ENCODE measurements at places on chromosomes 5 and 9.
A peak's percentile ranks its signal among the peaks of the same experiment; 100 is the strongest.

DNA sequence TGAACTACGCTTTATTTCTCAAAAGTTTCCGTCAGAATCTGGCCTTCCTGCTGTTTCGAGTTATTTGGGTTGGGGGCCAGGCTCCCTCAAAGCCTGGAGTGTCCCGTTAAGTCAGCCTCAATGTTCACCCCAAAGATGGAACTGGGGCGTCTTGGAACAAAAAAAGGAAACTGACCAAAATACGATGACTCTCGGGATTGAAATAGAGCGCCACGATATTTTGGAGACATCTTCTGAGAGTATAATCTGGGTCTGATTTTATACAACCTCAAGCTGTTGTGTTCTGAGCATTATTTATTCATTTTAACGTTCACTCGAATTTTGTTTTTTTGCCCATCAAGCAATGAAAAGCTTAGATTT, 28.1 kb downstream of the TLX3 start:
- no peak for DNase-seq

- DNase-seq, result no peak
Measured at GRCh38 chr5:129406440-129406839, 53.7 kb upstream of the ADAMTS19 start.

DNA sequence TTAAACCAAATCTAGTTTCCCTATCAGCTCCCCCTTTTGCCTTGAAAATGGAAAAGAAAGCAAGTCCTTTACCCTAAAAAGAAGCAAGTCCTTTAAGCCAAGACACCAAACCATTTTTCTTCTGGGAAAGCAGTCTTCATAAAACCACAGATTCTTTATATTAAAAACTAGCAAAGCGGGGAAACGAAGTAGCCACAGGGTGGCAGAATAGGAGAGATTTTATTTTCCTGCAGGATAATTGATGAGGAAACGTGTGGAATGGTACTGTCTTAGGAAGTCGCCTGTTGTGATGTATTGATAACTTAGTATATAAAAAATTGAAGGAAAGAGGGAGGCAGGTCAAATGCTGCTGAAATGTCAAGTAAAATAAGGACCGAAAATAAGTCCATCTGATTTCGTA, 41.1 kb downstream of the ZNF883 start:
- DNase-seq, result no peak

GRCh38 chr5:94245608-94246007, 372.8 kb downstream of the KIAA0825 start:
- no peak for DNase-seq

DNA sequence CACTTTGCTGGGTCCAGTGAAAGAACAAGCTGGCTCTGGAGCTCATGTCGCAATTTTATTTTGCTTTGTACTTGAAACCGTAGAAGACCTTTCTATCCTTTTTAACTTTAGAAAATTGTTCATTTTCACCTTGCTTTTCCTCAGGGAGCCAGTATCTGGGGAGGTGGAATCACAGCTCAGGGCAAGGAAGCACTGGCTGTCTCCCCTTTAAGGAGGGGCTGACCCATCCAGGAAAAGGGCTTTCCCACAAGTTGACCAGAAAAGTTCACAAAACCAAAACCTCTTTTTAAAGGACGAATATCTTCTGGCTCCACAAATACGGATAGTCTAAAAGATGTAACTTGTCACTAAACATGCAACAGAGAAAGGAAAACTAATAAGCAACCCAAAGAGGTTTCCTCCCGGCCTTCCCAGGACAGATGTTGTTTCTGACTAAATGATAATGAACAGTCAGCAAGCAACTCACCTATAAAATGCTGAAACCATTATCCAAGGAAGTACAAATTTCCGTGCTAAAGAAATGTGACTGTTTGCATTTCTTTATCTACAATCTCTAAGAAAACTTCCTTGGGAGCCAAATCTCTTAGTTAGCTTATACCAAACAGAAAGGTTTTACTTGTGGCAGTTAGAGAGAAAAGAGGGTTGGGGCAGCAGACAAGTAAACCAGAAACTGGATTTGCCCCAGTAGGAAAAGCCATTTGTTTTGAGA, 278.2 kb downstream of the PLK2 start:
- DNase-seq, result no peak

- no peak for DNase-seq
Measured at GRCh38 chr5:124071039-124071438, 559.1 kb downstream of the CSNK1G3 start.

- DNase-seq, result peak; percentile 94
Measured at GRCh38 chr9:5553211-5553610, 42.9 kb downstream of the PDCD1LG2 start.

- DNase-seq, result no peak
Measured at GRCh38 chr9:120256146-120256545, 323.8 kb downstream of the CDK5RAP2 start.

GRCh38 chr5:168120401-168121137, 170.9 kb upstream of the WWC1 start:
- DNase-seq, result no peak

- DNase-seq, result peak; percentile 69
Measured at GRCh38 chr5:139636975-139637408, 11.2 kb upstream of the CXXC5 start.

DNA sequence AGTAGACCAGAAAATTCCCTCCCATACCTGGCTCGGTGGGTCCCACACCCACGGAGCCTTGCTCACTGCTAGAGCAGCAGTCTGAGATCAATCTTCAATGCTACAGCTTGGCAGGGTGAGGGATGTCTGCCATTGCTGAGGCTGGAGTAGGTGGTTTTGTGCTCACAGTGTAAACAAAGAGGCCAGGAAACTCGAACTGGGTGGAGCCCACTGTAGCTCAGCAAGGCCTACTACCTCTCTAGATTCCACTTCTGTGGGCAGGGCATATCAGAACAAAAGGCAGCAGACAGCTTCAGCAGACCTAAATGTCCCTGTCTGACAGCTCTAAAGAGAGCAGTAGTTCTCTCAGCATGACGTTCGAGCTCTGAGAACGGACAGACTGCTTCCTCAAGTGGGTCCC, 5.6 kb upstream of the GZMA start:
- no peak for DNase-seq

DNA sequence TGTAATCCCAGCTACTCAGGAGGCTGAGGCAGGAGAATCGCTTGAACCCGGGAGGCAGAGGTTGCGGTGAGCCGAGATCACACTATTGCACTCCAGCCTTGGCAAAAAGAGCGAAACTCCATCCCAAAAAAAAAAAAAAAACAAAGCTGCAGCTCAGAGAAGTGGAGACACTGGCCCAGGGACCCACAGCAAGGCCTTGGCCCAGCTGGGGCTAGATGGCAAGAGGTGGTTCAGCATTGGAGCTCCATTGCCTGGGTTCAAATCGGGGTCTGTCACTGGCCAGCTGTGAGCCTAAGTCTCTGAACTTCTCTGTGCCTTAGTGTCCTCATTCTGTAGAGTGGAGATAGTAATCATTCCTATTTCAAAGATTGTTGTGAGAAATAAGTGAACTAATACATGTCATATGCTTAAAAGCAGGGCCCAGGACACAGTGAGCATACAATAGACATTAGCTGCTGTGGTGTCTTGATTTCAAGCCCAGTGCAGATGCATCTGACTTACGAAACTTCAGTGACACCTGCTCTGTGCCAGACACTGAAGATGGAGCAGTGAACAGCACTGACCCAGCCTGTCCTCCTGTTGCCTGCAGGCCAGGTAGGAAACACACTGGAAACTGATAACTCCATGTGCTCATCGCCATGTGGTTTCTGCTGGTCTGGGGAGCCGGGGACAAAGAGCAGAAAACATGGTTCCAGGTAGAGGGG, 127.7 kb downstream of the C9orf50 start:
- DNase-seq, result no peak

GRCh38 chr9:87515006-87515405, 17.3 kb downstream of the DAPK1 start:
- DNase-seq, result no peak

GRCh38 chr5:136308212-136308795, 57.0 kb downstream of the TRPC7 start:
- peak; percentile 23 for DNase-seq

DNA sequence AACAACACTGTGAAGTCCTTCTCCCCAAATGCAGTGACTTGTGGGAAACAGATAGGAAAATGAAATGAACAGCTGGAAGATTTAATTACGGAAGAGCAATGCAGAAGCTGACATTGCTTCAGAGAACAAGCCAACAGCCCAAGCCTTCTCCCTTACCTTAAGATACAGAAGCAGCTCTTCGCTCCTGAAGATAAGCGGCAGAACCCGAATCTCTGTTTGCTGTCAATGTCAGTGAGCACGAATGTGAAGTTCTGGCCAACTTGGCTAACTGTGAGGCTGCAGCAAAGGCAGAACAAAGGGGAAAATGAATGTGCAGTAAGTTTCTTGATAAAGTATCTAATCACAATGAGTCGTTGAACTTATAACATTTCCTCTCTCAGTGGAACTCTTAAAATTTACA, 172.4 kb downstream of the DENND1A start:
- no peak for DNase-seq

- DNase-seq, result no peak
Measured at GRCh38 chr5:78727786-78728761, 79.5 kb upstream of the LHFPL2 start.

- peak; percentile 11 for DNase-seq
Measured at GRCh38 chr5:38370358-38371100, 112.2 kb downstream of the EGFLAM start.

DNA sequence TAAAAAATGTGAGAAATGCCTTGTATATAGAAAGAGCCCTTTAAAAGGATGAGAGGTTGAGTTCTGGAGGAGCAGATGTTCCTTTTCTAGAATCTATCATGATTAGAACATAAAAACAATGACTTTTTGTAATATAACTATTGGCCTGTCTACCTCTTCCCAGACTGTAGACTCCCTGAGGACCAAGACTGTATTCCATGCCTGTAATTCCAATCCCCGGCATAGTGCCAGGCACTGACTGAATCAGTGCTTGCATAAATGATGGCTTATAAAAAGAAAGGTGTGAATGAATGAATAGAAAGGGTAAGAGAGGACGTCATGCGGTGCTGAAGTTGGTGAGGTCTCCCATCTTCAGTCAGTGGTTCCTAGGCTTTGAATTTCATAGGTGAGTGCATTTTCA, 92.6 kb upstream of the GDNF start:
- no peak for DNase-seq

Measured in fibroblast of skin of back (primary cell).